Foreskin melanocyte (primary cell): ENCODE measurements at places on chromosomes 1 and 21.

DNA sequence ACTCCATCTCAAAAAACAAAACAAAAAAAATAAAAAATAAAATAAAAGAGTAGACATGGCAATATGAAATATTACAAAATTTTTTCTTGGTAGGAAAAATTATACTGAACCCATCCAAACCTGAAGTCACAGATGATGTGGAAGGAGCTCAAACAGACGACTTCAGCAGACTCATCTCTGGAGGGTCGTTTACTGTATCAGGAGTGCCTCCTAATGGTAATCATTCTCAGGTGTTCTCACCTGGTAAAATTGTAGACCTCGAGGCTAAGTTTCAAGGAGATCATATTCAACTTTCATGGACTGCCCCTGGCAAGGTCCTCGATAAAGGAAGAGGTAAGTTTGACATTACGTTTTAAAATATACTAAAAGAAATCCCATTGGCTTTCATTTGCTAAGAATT, 54.3 kb upstream of the SH3GLB1 start:
- DNase-seq, result no peak

- no peak for DNase-seq
Observed at GRCh38 chr1:112061056-112061455, 71.6 kb upstream of the KCND3 start.

GRCh38 chr21:28892199-28893111, 100.2 kb downstream of the LTN1 start:
- DNase-seq, result no peak

- DNase-seq, result no peak
Observed at GRCh38 chr1:107515702-107516101, 374.9 kb downstream of the NTNG1 start.

DNA sequence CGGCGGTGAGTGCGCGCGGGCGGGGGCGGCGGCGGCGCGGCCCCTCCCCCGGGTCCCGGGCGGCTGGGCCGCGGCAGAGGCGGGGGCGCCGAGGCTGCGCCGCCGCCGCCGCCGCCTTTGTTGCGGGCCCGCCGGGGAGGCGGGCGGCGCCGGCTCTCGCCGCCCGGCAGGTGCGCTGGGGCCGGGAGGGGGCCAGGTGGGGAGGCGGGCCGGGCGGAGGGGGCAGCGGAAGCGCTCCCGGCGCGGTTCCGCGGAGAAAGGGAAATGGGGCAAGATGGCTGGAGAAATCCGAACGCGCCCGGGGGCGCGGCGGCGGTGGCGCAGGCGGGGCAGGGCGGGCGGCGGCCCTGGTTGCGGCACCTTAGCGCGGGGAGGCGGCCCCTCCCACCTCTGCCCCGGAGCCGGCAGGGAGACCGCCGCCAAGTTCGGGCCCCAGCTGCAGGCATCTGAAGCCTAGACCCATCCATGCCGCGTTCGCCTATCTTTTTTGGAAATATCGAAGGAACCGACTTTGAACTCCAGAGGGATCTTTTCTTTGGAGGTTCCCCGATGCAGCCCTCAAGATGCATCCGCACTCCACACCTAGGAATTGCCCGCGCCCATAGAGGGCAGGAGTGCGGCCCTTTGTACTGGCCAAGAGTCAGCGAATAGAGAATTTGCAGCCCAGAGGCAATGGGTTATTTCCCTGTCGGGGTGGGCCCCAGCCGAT, 479 bp downstream of the POGK start:
- DNase-seq, result peak; percentile 4

GRCh38 chr21:9759972-9760371, 761.4 kb upstream of the TPTE start:
- DNase-seq, result no peak
